ENCODE measurements at places on chromosomes 5 and 9.

DNA sequence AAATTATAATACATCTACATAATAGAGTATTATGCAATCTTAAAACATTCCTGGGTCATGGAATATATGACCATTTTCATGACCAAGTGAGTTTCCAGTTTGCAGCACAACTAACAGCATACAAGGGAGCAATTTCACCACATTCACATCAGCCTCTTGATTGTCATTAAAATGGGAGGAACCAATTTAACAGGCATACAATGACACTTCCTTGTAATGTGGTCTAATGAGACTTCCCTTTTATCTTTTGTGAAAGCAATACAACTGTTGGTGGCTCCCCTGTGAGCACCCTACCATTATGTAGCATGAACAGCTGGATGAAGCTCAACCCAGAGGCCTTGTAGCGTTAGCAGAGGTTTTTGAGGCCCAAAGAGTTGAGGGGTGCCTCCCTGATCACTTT lies 13.6 kb upstream of the TMOD1 start:
- DNase-seq: no peak

- no peak for DNase-seq
Measured at GRCh38 chr9:126374366-126374781, 47.7 kb downstream of the MVB12B start.

GRCh38 chr5:10689391-10690081 lies 71.5 kb downstream of the DAP start:
- no peak for DNase-seq

- no peak for DNase-seq
Measured at GRCh38 chr9:79812099-79812498, 240.3 kb downstream of the TLE4 start.

DNA sequence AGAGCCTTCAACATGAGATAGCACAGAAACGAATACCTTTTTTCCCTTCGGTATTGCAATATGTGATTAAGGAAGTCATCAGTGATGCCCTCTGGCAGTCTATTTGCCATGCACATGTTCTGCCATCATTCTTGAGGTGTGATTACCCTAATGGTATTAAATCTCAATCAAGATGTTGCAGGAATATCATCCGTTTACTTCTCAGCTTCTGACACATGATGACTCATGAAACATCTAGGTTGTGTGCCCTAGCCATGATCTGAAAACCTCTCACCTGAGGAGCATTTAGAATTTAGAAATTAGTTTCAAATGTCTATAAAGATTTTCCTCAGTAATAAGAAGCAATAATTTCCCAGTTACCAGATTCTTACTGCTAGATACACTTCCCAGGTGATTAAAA lies 209.1 kb downstream of the ADGRV1 start:
- DNase-seq: no peak

DNA sequence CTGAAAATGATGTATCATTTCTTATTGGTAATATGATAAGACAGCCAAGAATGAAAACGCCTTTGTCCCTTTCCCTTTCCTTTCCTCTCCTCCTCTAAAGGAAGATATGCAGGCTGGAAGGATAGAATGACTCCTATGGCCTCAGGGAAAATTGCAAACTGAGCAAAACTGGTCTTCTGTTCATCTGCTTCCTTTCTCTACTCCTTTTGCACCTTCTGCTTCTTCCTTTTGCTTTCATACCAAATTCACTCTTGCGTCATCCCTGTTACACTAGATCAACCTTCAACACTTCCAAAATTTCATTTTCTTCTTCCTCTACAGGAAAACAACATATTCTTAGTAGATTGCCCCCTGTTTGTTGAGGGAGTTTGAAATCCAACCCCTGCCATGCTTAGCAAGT lies 234.1 kb downstream of the ADAMTS6 start:
- DNase-seq: no peak

DNA sequence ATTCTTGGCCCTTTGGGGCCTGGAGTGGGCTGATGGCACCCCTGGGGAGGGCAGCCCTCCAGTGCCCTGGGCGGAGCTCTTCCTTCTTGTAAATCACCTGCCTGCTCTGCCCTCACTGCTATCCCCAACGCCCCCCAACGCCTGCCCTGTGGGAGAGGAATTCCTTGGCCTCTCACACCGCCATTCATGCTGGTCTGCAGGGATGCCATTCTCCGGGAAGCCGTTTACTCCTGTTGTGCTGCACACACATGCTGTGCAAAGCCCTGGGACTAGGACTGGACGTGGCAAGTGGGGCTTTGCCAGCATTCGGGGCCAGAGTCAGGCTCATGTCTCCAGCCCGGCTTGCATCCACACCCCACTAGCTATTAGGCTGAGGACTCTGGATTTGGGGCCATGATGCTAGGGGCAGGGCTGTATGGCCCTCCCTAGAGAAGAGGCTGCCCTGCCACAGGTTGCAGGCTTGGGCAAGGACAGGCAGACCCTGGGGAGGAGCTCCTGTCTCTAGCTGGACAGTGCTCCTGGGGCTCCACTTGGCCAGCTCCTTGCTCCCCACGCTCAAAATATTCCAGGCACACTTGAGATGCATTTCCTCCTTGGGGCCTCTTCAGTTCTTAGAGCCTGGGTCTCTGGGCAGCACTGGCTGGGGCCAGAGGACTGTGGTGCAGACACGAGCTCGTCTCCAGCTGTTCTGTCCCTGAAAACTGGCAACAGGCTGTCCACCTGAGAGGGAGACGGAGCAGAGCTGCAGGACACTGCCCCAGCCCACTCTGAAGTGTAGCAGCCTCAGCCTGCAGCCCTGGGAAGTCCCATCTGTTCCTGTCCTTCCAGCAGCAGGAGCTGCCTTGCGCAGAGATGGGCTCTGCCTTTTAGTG lies 226.9 kb downstream of the CACNA1B start:
- DNase-seq: no peak

DNA sequence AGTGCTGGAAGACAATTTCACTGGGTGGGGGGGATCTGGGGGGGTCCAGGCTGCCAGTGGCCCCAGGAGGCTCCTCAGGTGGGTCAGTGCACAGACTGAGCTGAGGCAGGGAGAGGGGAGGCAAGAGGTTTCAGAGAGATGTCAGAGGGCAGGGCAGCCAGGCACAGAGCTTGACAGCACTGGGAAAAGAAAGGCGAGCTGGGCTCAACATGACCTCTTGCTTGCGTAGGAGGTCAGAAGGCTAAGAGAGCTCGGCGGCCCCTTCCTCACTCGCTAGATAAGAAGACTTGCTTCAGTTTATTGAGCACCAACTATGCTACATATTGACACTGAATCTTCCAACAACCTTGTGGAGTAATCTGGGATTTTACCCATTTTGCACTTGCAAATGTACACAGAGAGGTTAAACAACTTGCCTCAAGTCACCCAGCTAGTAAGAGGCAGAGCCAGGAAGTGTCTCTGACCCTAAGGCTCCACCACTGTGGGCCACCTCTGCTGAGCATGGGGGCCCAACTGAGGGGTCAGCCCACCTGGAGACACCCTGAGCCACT lies 3.5 kb downstream of the PDLIM7 start:
- DNase-seq: no peak

- DNase-seq: no peak
Measured at GRCh38 chr5:36438765-36439561, 137.3 kb upstream of the RANBP3L start.

- DNase-seq: no peak
Measured at GRCh38 chr5:14039063-14039462, 94.6 kb upstream of the DNAH5 start.

DNA sequence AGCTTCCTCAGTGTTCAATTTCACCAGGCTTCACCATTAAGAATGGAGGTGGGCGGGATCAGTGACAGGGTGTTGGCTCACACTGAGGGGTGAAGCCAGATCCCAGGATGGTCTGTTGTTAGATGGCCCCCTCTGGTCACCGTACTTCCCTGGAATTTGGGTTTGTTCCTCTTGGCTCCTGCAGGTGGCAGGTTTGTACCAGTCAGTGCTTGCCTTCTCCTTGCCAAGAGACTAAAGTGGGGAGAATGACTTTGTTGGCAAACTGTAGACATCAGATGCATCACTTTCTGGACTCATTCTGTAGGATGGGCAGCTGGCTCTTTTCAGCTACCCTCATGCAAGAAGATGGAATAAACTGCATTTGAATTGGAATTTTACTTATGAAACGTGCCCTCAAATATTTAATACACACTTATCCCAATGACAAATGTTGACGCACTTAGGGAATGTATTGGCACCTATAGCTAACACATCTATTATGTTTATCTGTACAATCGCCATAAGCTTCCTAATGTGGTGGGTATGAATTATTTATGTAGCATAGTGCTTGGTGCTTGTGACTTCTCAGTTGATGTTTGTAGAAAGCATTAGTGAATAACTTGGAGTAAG lies 31.4 kb upstream of the ANKRD55 start:
- DNase-seq: peak; percentile 26

- DNase-seq: no peak
Measured at GRCh38 chr9:91905991-91906469, 44.0 kb downstream of the ROR2 start.

DNA sequence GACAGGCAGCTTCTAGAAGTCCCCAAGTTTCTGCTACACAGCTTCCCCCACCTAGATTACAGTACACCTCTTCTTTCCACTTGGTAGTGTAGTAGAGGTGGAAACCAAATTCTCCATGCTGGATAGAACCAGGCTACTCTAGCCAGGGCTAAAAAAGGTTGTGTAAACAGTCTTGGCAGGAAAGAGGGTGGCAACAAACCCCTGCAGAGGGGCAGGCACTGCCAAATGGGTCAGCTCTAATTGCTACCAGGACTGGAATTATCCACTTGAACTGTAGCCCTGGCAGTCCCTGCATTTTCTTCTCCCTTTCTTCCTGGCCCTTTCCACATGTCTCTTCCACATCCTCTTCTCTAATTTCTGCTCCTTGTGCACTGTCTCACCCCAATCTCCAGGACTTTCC lies 24.8 kb downstream of the RANBP3L start:
- DNase-seq: no peak

GRCh38 chr9:112437406-112437805 lies 49.2 kb upstream of the KIAA1958 start:
- no peak for DNase-seq

- no peak for DNase-seq
Measured at GRCh38 chr5:68288707-68289134, 73.2 kb downstream of the PIK3R1 start.

GRCh38 chr5:133969654-133970324 lies 1.4 kb upstream of the C5orf15 start:
- DNase-seq: no peak

DNA sequence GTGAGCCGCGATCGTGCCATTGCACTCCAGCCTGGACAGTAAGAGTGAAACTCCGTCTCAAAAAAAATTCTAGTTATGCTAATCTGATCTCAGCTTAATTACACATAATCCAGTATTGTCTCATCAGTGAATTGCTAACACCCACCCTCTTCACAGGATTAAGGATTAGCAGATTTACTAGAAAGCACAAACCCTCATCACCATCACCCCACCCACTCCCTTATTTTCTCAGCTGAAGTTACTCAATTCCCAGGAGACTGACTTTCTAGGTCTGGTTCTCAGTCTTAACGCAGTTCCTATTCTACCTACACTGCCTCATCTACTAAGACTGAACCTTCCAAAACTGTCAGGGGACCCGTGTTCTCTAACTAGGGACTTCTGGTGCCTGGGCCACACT lies 9.0 kb downstream of the TOR1B start:
- DNase-seq: no peak

GRCh38 chr5:55731848-55732247 lies 6.0 kb upstream of the DDX4 start:
- DNase-seq: no peak

- no peak for DNase-seq
Measured at GRCh38 chr5:127296321-127296720, 5.7 kb downstream of the MEGF10 start.

DNA sequence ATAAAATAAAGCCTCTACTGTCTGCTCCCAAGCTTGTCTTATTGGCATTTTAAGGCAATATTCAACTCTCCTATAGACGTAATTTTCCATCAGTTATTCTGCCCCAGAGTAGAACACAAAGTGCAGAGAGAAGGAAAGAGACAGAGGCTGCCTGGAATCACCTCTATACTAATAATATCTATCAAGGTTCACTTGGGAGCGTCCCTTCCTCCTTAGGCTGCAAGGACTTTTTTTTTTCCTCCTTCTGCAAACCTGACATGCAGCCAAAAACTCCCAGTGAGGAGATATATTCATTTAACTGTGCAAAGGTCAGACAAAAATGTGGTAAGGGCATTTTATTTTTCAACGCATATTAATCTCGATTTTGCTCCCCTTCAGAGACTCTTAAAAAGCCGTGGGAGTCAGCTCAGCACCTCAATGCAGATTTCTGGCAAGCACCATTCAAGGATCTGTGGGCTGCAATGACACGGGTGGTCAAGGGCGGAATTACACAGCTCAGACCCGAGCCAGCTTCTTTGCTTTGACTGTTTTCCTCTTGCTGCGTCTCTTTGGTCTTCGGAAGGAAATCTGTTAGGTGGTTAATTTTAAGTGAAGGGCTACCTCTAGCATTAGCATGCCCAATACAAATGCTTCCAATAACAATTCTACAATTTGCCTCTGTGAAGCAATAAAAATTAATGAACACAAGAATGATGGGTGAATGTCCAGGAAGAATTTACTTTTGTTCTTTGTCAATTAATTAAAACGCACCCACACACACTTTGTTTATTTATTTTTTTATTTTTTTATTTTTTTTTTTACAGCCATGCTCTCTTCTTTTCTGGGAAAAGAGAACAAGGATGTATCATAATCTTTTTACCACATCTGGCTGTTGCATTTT lies 587.7 kb upstream of the GRAMD2B start:
- no peak for DNase-seq

DNA sequence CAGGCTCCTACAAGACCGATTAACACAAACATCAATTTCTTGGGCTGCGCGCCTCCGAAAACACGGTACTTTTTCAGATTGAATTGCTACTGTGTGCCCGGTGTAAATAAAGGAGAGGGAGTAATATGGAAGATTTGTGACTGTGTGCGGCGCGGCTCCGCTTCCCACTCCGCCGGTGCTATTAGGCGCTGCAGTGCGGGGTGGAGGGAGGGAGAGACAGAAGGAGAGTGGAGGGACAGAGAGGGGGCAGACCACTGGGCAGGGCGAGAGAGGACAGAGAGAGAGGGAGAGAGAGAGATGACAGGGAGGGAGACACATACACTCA lies 24.7 kb upstream of the RNU6ATAC start:
- no peak for DNase-seq

GRCh38 chr5:19175776-19176570 lies 812.0 kb downstream of the CDH18 start:
- no peak for DNase-seq

- DNase-seq: no peak
Measured at GRCh38 chr5:124370601-124371000, 375.8 kb downstream of the ZNF608 start.

GRCh38 chr5:68454766-68455165 lies 239.2 kb downstream of the PIK3R1 start:
- DNase-seq: no peak
